ENCODE measurements at places on chromosomes 3 and 15. TPM values are rescaled to one million over a fixed set of nuclear protein-coding genes. Genes with fewer than 3 reads are reported as not detected.
A peak's percentile ranks its signal among the peaks of the same experiment; 100 is the strongest.

GRCh38 chr15:90519688-90520087, 10.0 kb upstream of the CRTC3 start:
- H3K4me1 ChIP-seq = no peaks in the 10 kb centered on the region
- no peak overlapping the region for H3K4me3 ChIP-seq
- no peaks in the 10 kb centered on the region for H3K27me3 ChIP-seq
- no peak for DNase-seq

GRCh38 chr15:92831336-92831654, 68.8 kb upstream of the CHD2 start:
- H3K4me3 ChIP-seq = peak overlapping the region; percentile 59
- H3K27ac ChIP-seq = peak overlapping the region; percentile 95
- H3K4me1 ChIP-seq = peaks cover 35% of the 10 kb centered on the region
- no peak for DNase-seq
- no peaks in the 10 kb centered on the region for H3K36me3 ChIP-seq

GRCh38 chr3:117131259-117131658, 421.7 kb downstream of the TUSC7 start:
- no peaks in the 10 kb centered on the region for H3K27me3 ChIP-seq
- H3K4me1 ChIP-seq = no peaks in the 10 kb centered on the region
- no peaks in the 10 kb centered on the region for H3K36me3 ChIP-seq
- no peak for DNase-seq
- no peak overlapping the region for H3K27ac ChIP-seq

- H3K27me3 ChIP-seq = no peaks in the 10 kb centered on the region
- peak overlapping the region; percentile 67 for H3K27ac ChIP-seq
- peaks cover 12% of the 10 kb centered on the region for H3K4me1 ChIP-seq
- peak; percentile 71 for DNase-seq
- H3K4me3 ChIP-seq = no peak overlapping the region
Observed at GRCh38 chr3:47661121-47661752, 82.6 kb upstream of the CSPG5 start.

- DNase-seq = no peak
- no peaks in the 10 kb centered on the region for H3K36me3 ChIP-seq
- H3K27ac ChIP-seq = no peak overlapping the region
- H3K4me3 ChIP-seq = no peak overlapping the region
- no peaks in the 10 kb centered on the region for H3K27me3 ChIP-seq
- H3K4me1 ChIP-seq = no peaks in the 10 kb centered on the region
Observed at GRCh38 chr15:48555241-48555881, 90.1 kb downstream of the FBN1 start.

The SLC6A11 gene
- total RNA-seq = not detected
